ENCODE measurements at places on chromosomes 13 and 19.

- no peak for DNase-seq
These were observed 223.2 kb upstream of the PCDH17 start for GRCh38 chr13:57408312-57408711.

GRCh38 chr19:22882797-22883196 is 50.7 kb downstream of the ZNF723 start:
- peak; percentile 4 for DNase-seq

DNA sequence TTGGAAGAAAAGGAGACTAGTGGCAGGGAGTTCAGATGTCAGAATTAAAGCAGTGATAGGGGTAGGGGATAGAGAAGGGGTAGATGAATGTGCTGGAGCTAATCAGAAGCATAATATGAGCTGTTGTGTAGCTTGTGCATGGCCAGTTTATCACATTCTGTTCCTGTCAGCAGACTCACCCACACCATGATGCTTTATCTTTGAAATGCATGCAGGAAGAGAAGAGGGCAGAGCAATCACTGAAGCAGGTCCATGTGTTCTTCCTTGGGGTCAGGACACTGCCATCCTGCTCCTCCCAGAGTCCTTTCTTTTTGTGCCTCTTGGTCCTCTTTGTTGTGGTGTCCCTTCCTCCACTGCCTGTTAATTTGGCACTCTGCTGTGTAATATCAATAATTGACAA is 5.8 kb downstream of the CHAMP1 start:
- no peak for DNase-seq

GRCh38 chr19:31553846-31554215 is 204.6 kb upstream of the TSHZ3 start:
- no peak for DNase-seq

DNA sequence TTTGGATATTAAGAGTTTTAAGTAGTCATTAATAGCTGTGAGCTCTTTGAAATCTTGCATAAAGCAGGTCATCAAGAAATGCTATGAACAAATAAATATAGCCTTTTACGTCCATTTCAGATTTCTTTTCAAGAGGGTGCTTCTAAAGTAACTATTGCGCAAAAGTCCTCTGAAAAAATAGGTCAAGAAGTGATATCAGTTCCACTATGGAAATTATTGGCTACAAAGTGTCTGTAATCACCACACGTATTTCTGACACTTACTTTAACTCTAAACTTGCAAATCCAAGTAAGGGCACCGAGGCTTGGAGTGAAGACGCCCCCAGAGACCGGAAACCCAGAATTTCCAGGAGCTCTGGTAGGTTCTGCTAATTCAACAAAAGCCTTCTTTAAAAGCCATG is 44.9 kb upstream of the STARD13 start:
- DNase-seq, result no peak

GRCh38 chr13:102751886-102752285 is 21.7 kb downstream of the TEX30 start:
- DNase-seq, result no peak

DNA sequence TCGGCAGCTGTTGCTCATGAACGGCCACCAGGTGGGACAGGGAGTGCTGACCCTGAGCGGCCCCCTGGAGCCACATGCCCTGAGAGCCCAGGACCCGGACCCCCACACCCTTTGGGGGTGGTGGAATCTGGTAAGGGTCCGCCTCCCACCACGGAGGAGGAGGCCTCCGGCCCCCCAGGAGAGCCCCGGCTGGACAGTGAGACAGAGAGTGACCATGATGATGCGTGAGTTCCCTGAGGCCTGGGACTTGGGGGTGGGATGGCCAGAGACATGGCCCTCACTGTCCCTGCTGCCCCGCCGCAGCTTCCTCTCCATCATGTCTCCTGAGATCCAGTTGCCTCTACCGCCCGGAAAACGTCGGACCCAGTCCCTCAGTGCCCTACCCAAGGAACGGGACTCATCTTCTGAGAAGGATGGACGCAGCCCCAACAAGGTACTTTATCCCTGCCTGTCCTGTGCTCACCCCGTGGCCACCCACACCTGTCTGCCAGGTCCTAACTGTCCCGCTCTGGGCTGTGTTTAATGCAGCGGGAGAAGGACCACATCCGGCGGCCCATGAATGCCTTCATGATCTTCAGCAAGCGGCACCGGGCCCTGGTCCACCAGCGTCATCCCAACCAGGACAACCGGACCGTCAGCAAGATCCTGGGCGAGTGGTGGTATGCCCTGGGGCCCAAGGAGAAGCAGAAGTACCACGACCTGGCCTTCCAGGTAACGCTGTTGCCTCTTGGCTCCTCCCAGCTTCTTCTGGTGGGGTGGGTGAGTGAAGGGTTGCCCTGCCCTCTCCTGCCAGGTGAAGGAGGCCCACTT is 14.7 kb upstream of the PRR19 start:
- DNase-seq, result no peak

DNA sequence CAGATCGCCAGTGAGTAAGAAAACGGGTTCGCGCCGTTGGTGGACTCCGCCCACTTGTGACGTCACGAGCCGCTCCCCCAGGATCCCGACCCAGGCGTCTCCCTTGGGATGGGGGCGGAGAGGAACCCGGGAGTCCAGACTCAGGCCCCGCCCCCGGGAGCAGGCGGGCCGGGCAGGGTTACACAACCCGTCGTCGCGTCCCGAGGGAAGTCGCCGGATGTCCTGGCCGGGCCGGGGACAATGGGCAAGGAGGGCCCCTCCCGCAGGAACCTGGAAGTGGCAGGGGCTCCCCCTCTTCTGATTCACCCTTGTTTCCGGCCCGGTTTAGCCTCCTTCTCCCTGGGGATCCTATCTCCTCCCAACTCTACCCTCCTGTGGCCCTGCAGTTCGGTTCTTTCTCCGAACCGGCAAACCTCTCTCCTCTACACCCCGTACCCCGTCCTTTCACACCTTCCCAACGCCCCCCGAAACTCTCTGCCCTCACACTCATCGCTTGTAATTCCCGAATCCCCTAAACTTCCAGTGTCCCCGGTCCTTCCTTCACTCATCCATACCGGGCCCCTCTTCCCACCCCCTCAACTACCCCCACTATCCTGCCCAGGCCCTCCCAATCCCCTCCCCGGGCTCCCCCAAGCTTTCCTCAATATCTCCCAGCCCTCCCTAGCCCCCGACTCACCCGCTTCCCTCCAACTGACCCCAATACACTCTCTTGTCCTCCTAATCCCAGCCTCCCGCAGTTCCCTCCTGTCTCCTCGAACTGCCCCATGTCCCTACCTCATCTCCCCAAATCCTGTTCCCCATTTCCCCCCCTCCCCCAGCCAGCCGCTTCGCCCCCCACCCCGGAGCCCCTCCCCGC is 20.0 kb upstream of the ERCC1 start:
- peak; percentile 85 for DNase-seq

- no peak for DNase-seq
These were observed 10.0 kb upstream of the OR10H2 start for GRCh38 chr19:15717809-15718208.

DNA sequence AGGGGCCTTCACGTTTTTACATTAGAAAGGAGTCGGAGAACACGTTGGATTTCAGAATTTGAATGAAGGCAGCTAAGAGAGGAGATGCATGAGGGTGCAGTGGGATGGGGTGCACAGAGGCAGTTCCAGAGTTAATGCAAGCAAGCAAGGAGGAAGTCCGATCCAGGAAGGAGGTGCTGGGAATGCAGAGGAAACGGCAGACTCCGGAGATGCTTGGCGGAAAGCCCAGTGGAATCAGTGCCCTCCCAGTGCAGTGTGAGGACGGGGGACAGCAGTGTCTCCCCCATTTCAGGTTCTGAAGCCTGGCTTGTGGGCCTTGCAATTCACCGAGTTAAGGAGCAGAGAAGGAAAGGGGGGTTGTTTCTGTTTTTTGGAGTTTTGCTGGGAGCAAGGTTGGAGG is 100.4 kb downstream of the COL4A2 start:
- no peak for DNase-seq

- DNase-seq, result no peak
These were observed 24.1 kb upstream of the PSG7 start for GRCh38 chr19:42961119-42961518.

DNA sequence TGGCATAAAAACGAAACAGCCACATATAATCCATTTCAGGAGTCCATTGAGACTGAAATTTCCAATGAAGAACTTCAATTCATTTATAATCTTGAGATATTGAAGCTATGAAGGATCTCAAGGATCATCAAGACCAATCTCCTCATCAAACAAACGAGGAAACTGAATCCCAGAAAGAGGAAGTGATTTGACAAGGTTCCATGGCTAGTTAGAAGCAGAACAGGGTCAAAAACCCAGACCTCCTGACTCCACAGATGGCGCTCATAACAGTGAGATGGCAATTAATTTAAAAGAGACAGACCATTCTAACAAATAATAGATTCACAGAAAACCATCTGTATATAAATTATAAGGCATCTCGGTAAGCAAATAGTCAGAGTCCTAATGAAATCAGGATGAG is 229.7 kb downstream of the KCTD12 start:
- no peak for DNase-seq

DNA sequence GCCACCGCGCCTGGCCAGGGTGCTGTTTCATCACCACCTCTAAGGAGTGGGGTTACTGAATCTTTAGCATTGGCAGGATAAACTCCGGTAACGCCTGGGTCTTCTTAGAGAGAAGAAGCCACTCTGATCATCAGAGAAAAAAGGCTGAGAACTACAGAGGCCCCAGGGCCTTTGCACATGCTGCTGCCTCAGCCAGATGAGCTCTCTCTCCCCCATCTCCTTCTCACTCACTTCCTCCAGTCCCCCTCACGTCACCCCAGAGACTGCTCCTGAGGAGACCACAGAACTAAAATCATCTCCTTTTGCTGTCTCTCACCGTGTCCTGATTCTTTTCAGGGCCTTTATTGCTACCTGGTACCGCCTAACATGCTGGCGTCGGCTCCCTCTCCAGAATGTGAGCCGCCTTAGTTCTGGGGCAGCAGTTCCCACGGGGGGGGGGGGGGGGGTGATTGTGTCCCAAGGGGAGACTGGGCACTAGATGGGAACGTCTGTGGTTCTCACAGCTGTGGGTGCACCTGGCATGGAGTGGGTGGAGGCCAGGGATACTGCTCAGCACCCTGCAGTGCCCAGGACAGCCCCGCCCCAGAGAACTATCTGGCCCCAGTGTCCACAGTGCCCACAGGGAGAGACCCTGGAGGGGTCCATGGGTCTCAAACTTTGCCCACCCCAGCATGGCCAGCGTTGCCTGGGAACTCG is 5.1 kb upstream of the DIRAS1 start:
- DNase-seq, result no peak

DNA sequence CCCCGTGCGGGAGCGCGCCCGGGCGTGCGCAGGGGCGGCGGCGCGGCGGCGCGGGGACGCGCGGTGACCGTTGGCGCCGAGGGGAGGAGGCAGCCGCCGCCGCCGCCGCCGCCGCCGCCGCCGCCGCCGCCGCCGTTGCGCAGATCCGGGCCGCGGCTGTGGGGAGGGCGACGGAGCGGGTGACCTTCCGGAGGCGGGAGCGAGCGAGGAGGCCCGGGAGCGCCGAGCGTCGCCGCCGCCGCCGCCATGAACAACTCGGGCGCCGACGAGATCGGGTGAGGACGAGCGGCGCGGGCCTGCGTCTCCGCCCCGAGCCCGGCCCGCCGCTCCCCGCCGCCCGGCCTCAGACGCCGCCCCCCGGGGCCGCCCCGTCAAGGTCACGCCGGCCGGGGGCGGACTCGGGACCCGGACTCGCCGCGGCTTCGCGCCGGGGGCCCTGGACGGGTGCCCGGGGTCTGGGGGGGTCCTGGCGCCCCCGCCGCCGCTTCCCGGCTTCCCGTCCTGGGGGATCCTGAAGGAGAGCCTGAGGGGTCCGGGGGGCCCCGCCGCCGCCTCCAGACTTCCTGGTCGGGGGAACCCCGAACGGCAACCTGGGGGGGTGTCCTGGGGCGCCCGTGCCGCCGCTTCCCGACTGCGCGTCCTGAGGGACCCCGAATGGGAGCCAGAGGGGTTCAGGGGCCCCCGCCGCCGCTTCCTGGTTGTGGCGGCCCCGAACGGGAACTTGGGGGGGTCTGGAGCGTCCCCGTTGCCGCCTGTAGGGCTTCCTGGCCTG is at the start of gene DAZAP1:
Gene DAZAP1, plus strand, starts transcription at position 59 of the 772 bp plus-strand sequence. Its CDS starts 188 bp downstream, at position 247.
- no peak for DNase-seq

DNA sequence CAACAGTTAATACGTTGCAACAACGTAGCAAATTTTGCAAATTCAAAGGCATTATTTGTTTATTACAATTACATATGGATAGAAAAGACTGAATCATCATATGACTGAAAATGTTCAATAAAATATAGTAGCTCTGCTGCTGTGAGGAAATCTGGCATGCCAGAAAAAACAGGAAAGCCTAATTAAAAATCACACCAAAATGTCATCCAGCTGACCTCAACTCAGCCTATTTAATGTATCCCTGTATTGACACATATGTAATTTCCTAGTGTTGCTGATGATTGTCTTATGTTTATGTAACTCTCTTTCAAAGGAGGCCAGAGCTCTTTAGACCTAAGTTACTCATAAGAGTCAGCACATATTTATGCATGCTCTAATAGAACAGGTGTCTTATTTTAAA is 495.0 kb downstream of the PCDH17 start:
- DNase-seq, result no peak

DNA sequence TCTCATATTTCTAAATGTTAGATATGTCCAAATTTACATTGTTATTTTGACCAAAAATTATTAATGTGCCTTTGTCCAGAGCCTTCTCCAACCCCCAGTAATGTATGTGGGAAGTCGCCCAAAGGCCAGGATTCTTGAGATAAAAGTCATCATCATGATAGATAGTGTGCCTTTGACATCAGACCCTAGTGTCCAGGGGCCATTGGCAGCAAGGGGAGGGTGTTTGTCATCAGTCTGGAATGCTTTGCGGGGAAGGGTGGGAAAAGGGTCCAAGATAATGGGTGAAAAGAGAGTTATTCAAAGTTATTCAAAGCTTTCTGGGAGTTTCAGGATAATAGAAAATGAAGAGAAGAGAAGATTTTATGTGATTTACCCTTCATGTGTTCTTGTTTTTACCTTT is 909.5 kb upstream of the GPC6 start:
- peak; percentile 52 for DNase-seq

GRCh38 chr19:2732157-2732725 is 7.6 kb downstream of the SLC39A3 start:
- DNase-seq, result no peak

GRCh38 chr13:88754141-88754540 is 1083.0 kb downstream of the SLITRK5 start:
- no peak for DNase-seq

Data from astrocyte of the spinal cord (primary cell).